ENCODE measurements at places on chromosomes 3 and 15.

DNA sequence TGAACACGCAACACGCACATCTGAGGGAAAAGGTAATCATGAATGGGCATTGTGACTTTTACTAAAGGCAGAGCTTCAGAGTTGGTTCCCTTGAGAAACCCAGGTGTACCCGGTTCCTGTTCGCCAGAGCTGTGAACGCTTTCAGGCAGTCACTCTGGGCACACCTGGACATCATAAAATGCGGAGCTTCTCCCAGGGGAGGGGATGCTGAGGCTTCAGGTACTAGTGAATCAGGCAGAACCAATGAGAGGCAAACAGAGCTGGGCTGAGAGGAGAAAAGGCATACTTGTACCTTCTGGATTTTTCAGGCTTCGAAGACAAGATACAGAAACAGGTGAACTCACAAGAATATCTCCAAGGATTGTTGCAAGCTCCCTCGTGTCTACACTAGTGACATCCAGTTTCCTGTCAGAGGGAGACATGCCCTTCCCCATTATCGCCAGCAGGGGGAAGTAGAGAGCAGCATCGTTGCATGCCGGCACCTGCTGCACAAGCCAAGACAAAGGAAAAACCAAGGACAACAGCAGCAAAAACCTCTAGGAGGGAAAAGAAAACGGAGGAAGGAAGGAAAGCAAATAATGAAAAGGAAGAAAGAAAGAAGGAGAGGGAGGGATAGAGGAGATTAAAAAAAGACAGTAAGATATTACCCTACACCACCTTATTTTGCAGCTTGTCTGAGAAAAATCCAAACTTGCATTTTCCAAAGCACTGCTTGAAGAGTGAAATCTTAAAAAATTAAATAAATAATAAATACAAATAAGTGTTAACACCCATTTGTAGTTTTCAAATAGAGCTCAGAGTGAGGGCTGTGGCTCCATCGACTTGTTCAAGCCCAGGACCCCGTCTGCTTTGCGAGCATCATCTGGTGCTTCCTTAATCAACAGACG lies 2.0 kb downstream of the AHSG start:
- peak; percentile 89 for DNase-seq
- no peak overlapping the region for H3K27ac ChIP-seq
- H3K36me3 ChIP-seq: no peaks in the 10 kb centered on the region
- no peak overlapping the region for H3K4me3 ChIP-seq
- H3K27me3 ChIP-seq: no peaks in the 10 kb centered on the region

GRCh38 chr3:31762888-31763351 lies 218.1 kb downstream of the OSBPL10 start:
- no peak overlapping the region for H3K4me3 ChIP-seq
- no peaks in the 10 kb centered on the region for H3K27me3 ChIP-seq
- no peaks in the 10 kb centered on the region for H3K4me1 ChIP-seq
- H3K36me3 ChIP-seq: no peaks in the 10 kb centered on the region

- no peaks in the 10 kb centered on the region for H3K4me1 ChIP-seq
- DNase-seq: peak; percentile 93
- H3K27ac ChIP-seq: no peak overlapping the region
- peaks cover 7% of the 10 kb centered on the region for H3K36me3 ChIP-seq
- H3K27me3 ChIP-seq: no peaks in the 10 kb centered on the region
- H3K4me3 ChIP-seq: no peak overlapping the region
These were observed 72.4 kb downstream of the TBC1D2B start for GRCh38 chr15:78004919-78005634.

GRCh38 chr15:31014608-31014925 lies 23.1 kb upstream of the MTMR10 start:
- no peak overlapping the region for H3K4me3 ChIP-seq
- H3K27ac ChIP-seq: no peak overlapping the region
- no peaks in the 10 kb centered on the region for H3K36me3 ChIP-seq
- no peaks in the 10 kb centered on the region for H3K4me1 ChIP-seq
- H3K27me3 ChIP-seq: no peaks in the 10 kb centered on the region
- DNase-seq: no peak

GRCh38 chr15:97840501-97840900 lies 120.0 kb upstream of the ARRDC4 start:
- DNase-seq: no peak
- no peaks in the 10 kb centered on the region for H3K36me3 ChIP-seq
- H3K4me1 ChIP-seq: no peaks in the 10 kb centered on the region

- no peaks in the 10 kb centered on the region for H3K36me3 ChIP-seq
- no peaks in the 10 kb centered on the region for H3K27me3 ChIP-seq
- H3K4me1 ChIP-seq: no peaks in the 10 kb centered on the region
- no peak overlapping the region for H3K4me3 ChIP-seq
These were observed 139.0 kb downstream of the P3H2 start for GRCh38 chr3:189981668-189982067.

DNA sequence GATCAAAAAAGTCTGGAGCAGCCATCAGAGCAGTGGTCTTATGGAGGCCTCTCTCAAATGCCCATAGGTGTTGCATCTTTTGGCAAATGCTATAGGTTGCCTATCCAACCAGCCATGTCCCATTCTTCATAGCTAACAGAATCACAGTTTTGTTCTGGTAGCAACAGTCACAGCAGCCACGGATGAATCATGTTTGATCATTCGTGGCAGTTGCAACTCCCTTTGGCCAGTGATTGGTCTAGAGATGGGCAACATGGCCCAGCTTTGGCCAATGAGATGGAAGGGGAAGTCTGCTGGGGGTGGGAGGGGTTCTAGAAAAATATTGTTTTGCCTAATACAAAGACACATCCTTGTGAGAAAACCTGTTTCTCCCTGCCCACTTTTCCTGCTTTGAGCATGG lies 50.3 kb upstream of the PPP2R3A start:
- no peaks in the 10 kb centered on the region for H3K36me3 ChIP-seq
- H3K27ac ChIP-seq: no peak overlapping the region
- no peaks in the 10 kb centered on the region for H3K27me3 ChIP-seq

Data from aorta (tissue), 5 donors.